A673 (cell line): ENCODE measurements at places on chromosomes 7 and 10. TPM values are rescaled to one million over a fixed set of nuclear protein-coding genes. Genes with fewer than 3 reads are reported as not detected.

SLC26A5 gene
- not detected in 2 replicates for total RNA-seq

SLC16A9 gene
- total RNA-seq = 2.9 and 3.0 TPM in 2 replicates

CYP2E1 gene
- total RNA-seq = 0.49 and 0.74 TPM in 2 replicates

SLC26A3 gene
- total RNA-seq = not detected in 2 replicates

NPFFR1 gene
- total RNA-seq = 0.02 TPM in 1 of 2 replicates, not detected in the other

DNA sequence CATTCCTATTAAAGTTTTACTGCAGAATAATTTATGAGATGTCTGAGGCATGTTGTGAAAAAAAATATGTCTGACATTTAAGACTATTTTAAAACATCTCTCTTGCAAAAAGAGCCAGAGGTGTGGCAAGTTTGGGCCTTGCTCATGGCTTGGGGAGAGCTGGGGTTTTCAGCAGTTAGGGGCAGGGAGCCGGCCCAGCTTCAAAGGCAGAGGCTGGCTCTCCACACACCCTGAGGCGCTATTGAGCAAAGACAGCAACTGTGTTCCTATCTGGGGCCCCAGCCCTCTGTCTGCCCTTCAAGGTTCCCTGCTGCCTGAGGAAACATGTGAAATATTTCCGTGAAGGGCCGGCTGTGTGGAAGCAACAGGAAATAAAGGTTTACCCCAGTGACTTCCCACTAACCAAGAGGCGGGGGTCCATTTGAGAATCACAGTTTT, 94.0 kb downstream of the SORBS1 start:
- no peak for DNase-seq
- H3K27ac ChIP-seq = no peak overlapping the region
- no peaks in the 10 kb centered on the region for H3K4me1 ChIP-seq
- no peak overlapping the region for H3K4me3 ChIP-seq
- no peaks in the 10 kb centered on the region for H3K36me3 ChIP-seq

- no peak for DNase-seq
- peaks cover 12% of the 10 kb centered on the region for H3K4me1 ChIP-seq
- H3K4me3 ChIP-seq = no peak overlapping the region
- no peak overlapping the region for H3K27ac ChIP-seq
- no peaks in the 10 kb centered on the region for H3K36me3 ChIP-seq
Measured at GRCh38 chr10:50572017-50572491, 51.7 kb downstream of the SGMS1 start.

DNA sequence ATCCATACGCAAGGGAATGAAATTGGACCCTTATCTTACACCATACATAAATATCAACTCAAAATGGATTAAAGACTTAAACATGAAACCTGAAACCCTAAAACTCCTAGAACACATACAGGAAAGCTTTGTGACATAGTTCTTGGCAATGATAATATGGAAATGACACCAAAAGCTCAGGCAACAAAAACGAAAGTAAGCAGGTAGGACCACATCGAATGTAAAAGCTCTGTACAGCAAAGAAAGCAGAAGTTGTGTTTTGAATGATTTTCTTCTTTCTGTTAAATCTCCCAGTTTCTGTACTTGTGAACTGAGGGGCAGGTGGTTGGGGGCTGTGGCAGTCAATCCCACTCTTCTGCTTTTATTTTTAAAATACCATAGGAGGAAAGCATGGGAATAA, 368.4 kb upstream of the PODXL start:
- no peak for DNase-seq
- no peaks in the 10 kb centered on the region for H3K36me3 ChIP-seq
- H3K27ac ChIP-seq = no peak overlapping the region

DNA sequence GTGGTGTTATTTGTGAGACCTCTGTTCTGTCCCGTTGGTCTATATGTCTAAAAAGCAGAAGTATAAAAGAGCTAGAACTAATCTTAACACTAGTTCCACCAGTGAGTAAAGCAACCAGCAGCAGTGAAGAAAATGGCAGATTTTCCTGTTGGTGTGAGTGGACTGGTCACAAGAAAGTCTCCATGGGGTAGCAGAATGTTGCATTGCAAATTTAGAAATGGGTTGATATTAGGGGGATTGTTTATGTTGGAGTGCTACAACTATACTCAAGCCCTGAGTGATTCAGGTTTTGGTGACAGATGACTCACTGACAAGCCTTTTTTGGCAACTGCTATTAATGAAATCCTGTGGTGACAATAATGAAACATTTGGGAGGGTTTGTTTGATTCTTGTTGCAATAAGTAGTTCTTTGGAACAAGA, 5.6 kb downstream of the AVL9 start:
- no peaks in the 10 kb centered on the region for H3K27me3 ChIP-seq
- peaks cover 14% of the 10 kb centered on the region for H3K4me1 ChIP-seq
- no peak overlapping the region for H3K27ac ChIP-seq
- DNase-seq = peak; percentile 51
- H3K36me3 ChIP-seq = no peaks in the 10 kb centered on the region

GRCh38 chr10:116836902-116837523, 12.3 kb upstream of the ENO4 start:
- no peaks in the 10 kb centered on the region for H3K27me3 ChIP-seq
- no peaks in the 10 kb centered on the region for H3K36me3 ChIP-seq
- H3K4me1 ChIP-seq = peaks cover 42% of the 10 kb centered on the region
- no peak overlapping the region for H3K27ac ChIP-seq
- no peak overlapping the region for H3K4me3 ChIP-seq
- DNase-seq = peak; percentile 56

DNA sequence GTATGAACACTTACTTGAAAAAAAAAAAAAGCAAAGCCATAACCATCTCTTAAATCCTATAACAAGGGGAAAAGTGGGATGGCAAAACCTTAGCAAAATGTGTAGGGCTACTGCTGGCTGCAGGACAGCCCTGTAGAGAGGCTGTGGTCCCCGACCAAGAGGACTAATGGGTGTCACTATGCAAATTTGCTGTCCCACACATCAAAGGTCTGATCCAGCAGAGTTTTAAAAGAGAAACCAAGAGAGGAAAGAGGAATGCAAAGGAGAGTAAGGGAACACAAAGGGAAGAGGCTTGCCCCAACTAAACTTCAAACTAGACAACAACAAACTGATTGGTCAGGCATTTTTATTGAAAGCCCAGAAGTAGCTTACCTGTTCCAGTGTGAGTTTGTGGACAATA, 3.1 kb upstream of the ZNRF2 start:
- H3K27ac ChIP-seq = no peak overlapping the region
- no peaks in the 10 kb centered on the region for H3K36me3 ChIP-seq
- H3K4me3 ChIP-seq = no peak overlapping the region
- no peak for DNase-seq
- H3K4me1 ChIP-seq = no peaks in the 10 kb centered on the region

DNA sequence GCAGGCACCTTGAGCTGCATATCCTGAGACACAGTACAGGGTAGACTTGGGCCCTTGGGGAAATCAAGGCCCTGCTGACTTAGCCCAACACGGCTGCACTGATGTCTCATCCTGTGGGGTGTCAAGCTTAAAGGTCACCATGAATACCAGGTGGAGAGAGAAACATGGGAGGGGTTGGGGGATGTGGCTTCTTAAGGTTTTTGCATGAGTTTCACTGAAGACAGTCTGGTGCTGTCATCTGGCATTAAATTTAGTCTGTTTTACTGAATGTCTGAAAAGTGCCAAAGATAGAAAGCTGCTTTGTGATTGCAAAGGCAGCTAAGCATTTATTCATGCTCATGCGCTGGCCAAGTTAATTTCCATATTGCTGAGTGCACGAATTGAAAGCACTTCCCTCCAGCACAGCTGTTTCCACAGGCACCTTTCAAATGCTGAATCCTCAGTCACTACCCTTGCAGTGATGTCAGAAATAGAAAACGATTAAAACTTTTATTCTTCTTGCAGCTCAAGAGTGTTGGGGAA, 102.1 kb downstream of the OSBPL3 start:
- H3K4me1 ChIP-seq = peaks cover 31% of the 10 kb centered on the region
- H3K36me3 ChIP-seq = no peaks in the 10 kb centered on the region
- peak overlapping the region; percentile 3 for H3K27ac ChIP-seq
- H3K4me3 ChIP-seq = no peak overlapping the region
